Breast epithelium (tissue), 4 donors: ENCODE measurements at places on chromosomes 2 and 18. TPM values are rescaled to one million over a fixed set of nuclear protein-coding genes. Genes with fewer than 3 reads are reported as not detected.
A peak's percentile ranks its signal among the peaks of the same experiment; 100 is the strongest.

DNA sequence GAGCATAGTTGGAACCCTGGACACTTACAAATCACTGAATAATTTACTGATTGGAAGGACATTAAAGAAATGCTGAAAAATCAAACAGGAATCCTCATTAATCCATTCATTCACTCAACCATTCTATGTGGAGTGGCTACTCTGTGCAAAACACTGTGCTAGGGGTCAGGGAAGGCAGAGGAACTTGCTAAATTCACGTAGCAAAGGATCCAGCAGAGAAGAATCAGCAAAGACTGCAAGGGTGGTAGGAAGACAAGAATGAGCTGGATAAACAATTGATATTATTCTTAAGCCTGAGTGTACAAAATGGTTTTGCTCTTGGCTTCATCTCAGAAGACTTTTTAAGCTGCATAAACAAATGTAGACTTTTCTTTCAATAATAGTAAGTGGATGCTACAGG is 164.3 kb upstream of the CAVIN2 start:
- H3K4me3 ChIP-seq, result no peak overlapping the region
- no peaks in the 10 kb centered on the region for H3K36me3 ChIP-seq
- H3K27me3 ChIP-seq, result no peaks in the 10 kb centered on the region
- H3K4me1 ChIP-seq, result no peaks in the 10 kb centered on the region
- DNase-seq, result no peak

DNA sequence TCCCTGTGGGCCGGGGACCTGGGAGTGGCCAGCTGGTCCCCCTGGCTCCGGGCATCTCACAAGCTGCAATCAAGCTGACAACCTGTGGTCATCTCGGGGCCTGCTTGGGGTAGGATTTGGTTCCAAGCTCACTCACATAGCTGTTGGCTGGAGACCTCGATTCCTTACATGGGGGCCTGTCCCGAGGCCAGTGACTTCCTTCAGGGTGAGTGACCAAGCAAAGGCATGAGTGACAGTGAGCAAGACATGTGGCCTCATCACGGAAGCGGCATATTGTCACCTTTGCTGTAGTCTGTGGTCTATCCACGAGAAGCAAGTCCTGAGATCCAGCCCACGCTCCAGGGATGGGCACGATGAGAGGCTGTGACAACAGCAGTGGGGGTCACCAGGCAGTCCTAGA is 131.4 kb upstream of the ID2 start:
- no peaks in the 10 kb centered on the region for H3K27me3 ChIP-seq
- no peak overlapping the region for H3K4me3 ChIP-seq
- peak overlapping the region; percentile 63 for H3K27ac ChIP-seq
- no peaks in the 10 kb centered on the region for H3K36me3 ChIP-seq
- no peaks in the 10 kb centered on the region for H3K4me1 ChIP-seq

DNA sequence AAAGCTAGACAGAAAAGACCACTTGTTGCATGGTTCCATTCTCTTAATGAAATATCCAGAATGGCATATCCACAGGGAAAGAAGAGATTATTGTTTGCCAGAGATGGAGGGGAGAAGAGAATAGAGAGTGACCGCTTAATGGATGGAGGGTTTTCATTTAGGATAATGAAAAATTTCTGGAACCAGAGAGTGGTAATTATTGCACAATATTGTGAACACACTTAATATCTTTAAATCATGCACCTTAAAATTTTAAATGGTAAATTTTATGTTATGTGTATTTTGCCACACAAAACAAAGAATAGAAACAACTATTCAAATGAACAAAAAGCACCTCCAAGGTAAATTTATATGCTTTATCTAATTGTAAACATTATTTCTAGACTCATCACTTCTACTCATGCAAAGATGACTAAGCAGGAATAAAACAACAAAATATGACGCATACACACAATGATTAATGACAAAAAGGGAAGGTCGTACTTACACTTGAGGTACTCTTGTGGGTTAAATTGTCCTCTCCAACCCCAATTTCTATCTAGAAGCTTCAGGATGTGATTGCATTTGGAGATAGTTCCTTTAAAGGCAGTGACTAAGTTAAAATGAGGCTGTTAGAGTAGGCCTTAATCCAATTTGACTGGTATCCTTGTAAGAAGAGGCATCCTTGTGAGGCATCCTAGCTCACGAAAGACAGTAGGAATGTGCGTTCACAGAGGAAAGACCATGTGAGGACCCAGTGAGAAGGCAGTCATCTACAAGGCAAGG is 18.7 kb upstream of the DHRS9 start:
- DNase-seq, result no peak
- no peak overlapping the region for H3K4me3 ChIP-seq
- no peaks in the 10 kb centered on the region for H3K36me3 ChIP-seq
- H3K27me3 ChIP-seq, result no peaks in the 10 kb centered on the region
- H3K4me1 ChIP-seq, result no peaks in the 10 kb centered on the region

GRCh38 chr2:134457353-134457752 is 203.5 kb downstream of the MGAT5 start:
- no peak overlapping the region for H3K4me3 ChIP-seq
- H3K4me1 ChIP-seq, result no peaks in the 10 kb centered on the region
- no peaks in the 10 kb centered on the region for H3K27me3 ChIP-seq
- H3K27ac ChIP-seq, result no peak overlapping the region

- no peak overlapping the region for H3K27ac ChIP-seq
- no peak for DNase-seq
- peaks cover 16% of the 10 kb centered on the region for H3K4me1 ChIP-seq
- H3K4me3 ChIP-seq, result no peak overlapping the region
Observed at GRCh38 chr2:25292408-25292807, 49.3 kb downstream of the DNMT3A start.

Gene SLC40A1
- 162 TPM for total RNA-seq
